ENCODE measurements at places on chromosomes 6 and 20. TPM values are rescaled to one million over a fixed set of nuclear protein-coding genes. Genes with fewer than 3 reads are reported as not detected.

Gene CHRNA4
- not detected for total RNA-seq

Gene LZTS3
- total RNA-seq = 22.4 TPM

Gene PRND
- not detected for total RNA-seq

Gene ZNF391
- 1.8 TPM for total RNA-seq

Gene ZNF334
- 0.19 TPM for total RNA-seq

Gene HLA-DRB1
- total RNA-seq = 33.6 TPM

Gene PTCRA
- total RNA-seq = not detected

Gene SLC22A3
- not detected for total RNA-seq
